Right ventricle myocardium inferior (tissue), 1 donor: ENCODE measurements at places on chromosomes 3 and 15. TPM values are rescaled to one million over a fixed set of nuclear protein-coding genes. Genes with fewer than 3 reads are reported as not detected.

OR4F6 gene
- total RNA-seq = not detected

NCEH1 gene
- total RNA-seq = 60.4 TPM

- no peak for DNase-seq
These were observed 32.3 kb upstream of the BNIP2 start for GRCh38 chr15:59721411-59721810.

- no peak for DNase-seq
These were observed 47.8 kb upstream of the P2RY1 start for GRCh38 chr3:152786977-152787681.

DNA sequence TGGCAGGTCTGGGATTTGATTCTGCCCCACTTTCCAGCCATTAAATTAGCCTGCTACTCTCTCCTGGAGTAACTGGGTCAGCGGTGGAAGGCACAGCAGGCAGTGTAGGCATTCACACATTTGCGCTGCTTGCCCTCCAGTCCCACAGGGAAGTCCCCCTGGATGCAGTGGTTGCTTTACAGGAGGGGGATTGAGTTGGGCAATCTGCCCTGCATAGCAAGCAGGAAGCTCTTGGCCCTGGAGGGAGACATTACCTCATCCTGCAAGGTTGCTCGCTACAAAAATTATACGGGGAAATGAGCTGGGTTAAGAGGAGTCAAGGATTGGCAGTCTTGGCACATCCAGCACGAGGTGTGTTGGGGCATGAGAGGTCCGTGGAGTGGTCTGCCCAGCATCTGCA lies 14.8 kb downstream of the MCM2 start:
- DNase-seq = no peak

DNA sequence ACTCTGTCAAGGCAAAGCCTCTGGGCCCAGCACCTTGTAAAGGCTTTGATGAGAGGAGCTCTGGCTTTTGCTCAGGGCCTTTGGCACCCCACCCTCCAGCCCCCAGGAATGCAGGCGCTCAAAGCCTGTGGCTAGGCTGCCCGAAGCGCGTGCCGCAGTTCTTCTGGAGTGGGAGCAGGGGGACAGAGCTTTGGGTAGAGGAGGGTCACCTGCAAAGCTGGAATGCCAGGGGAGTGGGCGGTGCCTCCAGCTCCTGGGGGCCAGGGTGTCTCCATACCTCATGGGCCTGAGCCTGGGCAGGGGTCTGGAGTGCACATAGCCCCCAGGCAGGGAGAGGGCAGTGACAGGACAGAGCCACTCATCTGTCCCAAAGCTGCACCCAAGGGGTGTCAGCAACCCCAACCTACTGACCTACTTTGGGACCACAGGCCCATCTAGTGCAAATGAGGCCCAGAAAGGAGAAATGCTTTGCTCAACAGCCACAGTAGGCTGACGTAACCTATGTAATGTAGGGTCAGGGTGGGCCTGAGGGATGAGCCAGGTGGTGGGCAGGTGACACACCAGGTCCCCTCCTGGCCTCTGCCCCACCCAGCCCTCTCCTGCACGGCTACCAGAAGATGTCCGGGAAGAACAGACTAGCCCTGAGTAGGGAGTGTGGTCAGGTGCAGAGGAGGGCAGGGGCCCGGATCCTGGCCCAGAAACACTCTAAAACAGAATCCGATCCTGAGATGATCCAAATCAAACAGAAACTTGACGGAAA lies 2.2 kb upstream of the CALML4 start:
- DNase-seq = peak; percentile 57

SNURF gene
- 57.8 TPM for total RNA-seq

MTMR10 gene
- total RNA-seq = 31.4 TPM

CTDSPL gene
- total RNA-seq = 47.3 TPM

DNA sequence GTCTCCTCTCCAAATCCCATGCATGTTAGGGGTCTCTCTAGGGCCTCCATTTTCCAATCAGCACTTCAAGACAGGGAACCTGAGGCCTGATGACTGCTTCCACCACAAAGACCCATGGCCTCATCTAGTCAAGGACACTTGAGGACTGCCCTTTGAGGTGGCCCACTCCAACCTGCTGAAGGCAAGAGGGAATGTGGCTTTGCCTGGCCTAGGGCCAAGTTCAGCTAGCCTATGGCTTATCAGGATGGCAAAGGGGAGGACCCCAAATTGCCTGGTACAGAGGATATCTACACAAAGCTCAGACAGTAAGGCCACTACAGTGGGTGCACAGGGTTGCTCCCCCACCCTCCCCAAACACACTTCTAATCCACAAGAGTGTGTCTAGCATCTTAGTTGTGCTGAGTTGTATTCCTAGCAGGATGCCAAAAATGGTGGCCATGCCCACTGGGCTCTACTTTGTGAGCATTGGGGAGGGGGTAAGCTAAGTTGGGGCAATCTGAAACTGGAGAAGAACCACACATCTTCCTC lies 10.0 kb upstream of the GRAMD2A start:
- DNase-seq = no peak

- no peak for DNase-seq
These were observed 119.1 kb upstream of the PLCL2 start for GRCh38 chr3:16765661-16766060.

DNA sequence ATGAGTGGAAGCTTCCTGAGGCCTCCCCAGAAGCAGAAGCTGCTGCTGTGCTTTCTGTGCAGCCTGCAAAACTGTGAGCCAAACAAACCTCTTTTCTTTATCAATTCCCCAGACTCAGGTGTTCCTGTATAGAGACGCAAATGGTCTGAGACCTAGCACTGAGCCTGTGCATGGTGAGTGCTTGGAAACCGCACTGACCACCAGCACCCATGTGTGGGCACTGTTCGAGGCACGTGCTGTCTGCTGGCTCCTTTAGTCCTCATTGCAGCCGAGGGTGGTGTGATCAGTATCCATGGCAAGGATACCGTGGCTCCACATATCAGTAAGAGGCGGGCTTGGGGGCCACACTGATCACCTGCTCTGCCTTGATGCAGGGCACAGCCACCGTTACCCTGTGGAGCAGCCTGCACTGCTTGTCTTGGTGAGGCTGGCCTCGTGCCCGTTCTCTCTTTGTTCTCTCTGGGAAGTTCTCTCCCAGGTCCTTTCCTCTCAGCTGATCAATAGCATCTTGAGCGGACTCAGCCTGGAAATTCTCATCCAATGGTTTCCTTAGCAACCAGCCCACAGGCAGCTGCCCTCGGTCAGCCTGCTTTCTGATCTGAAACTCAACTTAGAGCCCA lies 101.0 kb downstream of the PLXNA1 start:
- DNase-seq = no peak

CLDN16 gene
- not detected for total RNA-seq
